ENCODE measurements at places on chromosomes 6 and 20. TPM values are rescaled to one million over a fixed set of nuclear protein-coding genes. Genes with fewer than 3 reads are reported as not detected.

DNA sequence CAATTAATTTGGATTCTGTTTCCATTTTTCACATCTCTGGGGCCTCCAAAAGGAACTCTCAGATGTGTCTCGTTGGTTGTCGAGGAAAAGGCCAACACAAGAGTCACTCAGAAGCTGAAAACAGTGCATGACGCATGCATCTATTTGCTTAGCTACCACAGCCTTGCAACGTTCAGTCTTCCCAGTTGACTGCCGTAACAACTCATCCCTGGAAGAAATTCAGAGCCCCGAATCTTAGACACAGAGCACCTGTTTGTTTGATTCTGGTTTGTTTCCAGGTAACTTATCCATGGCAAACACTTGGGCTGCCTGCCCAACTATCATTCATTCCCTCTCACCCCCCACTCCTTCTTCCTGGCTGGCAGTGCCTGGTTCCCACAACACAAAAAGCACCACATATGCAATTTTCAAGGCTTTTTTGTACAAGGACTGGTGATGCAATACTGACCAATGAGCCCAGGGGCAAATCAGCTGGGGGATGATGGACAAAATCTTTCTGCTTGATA, 60.5 kb downstream of the ZMYND8 start:
- DNase-seq: no peak

The SLC17A4 gene
- total RNA-seq: not detected

DNA sequence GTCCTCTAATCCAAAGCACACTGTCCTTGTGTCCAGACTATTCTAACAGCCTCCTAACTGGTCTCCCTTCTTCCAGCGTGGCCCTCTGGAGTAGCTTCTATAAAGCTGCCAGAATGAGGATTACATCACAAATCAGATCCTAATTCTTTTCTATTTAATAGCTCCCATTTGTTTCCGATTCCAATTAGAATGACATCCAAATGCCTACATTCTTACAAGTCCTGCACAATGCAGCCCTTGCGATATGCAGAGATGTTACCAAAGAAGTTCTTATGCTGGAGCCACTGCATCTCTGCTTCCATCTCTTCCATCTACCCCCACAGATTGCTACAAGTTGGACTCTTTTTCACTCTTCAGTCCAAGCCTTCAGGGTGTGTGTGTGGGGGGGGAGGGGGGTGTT, 40.0 kb downstream of the GMDS start:
- no peak for DNase-seq

DNA sequence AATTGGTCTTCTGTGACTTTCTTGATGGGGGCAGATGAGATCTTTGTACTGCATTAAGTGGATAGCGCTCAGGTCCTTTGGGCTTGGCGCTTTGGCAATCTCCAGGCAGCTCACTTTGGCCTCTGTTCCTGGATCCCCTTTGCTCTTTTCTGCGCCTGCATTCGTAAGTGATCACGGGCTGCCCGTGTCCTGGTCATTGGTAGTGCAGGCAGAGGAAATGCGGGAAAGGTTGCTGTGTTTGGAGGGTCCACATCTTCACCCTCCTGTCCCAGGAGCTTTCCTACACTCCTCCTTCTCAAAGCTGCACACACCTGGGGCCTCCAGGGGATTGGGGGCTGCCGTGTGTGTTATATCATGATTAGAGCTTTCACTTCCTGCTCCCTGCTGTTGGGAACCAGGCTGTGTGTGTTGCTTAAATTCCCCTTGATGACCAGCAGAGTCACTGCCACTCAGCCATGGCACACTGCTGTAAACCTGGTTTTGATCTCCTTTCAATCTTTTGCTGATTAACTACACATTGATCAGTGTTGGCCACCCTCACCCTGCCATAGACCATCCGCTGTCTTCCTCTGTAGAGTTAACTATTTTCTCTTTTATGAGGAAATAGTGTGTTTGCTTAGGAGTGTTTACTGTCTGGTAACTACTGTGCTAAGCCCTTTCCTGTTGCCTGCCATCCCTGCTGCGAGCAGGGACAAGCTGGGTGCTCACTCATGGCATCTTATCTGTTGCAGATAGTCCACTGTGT, 13.0 kb upstream of the SNHG17 start:
- DNase-seq: no peak

GRCh38 chr6:26056583-26057350, 30.5 kb upstream of the HFE start:
- no peak for DNase-seq

The BMP2 gene
- not detected for total RNA-seq

GRCh38 chr6:43771210-43771857, 1.3 kb downstream of the VEGFA start:
- DNase-seq: peak; percentile 27

GRCh38 chr6:44561832-44562665, 174.5 kb downstream of the CDC5L start:
- DNase-seq: no peak

- peak; percentile 72 for DNase-seq
These were observed 46.8 kb downstream of the EIF2S2 start for GRCh38 chr20:34065260-34065659.

The SLC13A3 gene
- not detected for total RNA-seq

DNA sequence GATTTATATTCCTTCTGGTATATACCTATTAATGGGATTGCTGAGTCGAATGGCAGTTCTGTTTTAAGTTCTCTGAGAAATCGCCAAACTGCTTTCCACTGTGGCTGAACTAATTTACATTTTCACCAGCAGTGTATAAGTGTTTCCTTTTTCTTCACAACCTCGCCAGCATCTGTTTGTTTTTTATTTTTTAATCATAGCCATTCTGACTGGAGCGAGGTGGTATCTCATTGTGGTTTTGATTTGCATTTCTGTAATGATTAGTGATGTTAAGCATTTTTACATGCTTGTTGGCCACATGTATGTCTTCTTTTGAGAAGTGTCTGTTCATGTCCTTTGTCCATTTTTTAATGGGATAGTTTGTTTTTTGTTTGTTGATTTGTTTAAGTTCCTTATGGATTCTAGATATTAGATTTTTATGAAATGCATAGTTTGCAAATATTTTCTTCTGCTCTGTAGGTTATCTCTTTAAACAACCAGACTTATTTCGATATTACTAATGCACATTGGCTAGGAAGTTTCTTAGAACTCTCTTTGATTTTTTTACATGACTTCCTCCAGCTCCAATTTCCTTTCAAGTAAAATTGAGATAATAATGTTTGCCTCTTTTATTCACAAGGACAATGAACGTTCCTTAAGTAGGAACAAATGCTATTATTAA, 12.2 kb upstream of the VNN1 start:
- no peak for DNase-seq

DNA sequence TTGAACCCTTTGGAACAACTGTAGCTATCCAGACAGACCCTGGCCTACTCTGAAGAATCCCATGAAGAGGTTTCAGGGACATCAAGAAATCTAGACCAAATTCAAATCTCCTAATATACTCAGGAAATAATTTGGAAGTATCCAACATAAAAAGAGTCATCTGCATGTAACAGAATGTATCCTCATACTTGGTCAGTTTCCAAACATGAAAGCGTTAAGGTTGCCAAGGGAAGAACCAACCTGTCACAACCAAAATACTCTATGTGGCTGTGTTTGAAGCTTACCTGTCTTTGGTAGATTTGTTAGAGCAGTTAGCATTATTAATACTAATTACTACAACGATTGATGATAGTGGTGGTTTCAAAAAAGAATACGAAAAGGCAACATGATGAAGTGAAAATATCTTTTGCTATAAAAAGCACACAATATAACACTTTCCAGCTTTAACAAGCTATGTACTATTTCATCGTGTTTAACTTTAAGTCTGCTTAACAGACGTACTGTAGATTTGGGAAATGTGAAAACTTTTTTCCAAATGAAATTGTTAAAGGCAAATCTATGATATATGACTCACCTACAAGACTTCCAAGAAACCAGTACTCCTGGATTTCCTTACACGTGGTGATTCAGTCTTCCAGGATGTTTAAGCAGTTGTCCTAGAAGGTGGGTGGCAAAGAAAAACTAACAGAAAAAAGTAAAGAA, 46.6 kb upstream of the ENPP1 start:
- DNase-seq: peak; percentile 23

DNA sequence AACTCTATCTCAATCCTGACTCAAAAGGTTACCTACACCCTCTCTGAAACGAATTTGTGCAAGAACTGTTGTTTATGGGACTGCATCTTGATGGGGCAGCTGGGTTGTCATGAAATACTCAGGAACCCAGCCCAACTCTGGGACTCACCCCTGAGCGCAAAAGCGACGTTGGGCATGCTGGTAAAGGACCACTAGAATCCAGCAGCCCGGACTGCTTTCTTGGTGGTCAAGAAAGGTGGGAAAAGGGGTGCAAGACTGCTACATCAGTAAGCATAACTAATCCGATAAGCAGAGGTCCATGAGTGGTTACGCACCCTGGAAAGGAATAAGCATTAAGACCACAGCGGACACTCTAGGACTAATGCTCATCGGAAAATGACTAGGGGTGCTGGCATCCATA, 6.3 kb upstream of the PRR18 start:
- no peak for DNase-seq

- DNase-seq: no peak
These were observed 15.5 kb upstream of the HELZ2 start for GRCh38 chr20:63589261-63590217.

GRCh38 chr20:59820204-59821041, 113.0 kb downstream of the SYCP2 start:
- DNase-seq: no peak

DNA sequence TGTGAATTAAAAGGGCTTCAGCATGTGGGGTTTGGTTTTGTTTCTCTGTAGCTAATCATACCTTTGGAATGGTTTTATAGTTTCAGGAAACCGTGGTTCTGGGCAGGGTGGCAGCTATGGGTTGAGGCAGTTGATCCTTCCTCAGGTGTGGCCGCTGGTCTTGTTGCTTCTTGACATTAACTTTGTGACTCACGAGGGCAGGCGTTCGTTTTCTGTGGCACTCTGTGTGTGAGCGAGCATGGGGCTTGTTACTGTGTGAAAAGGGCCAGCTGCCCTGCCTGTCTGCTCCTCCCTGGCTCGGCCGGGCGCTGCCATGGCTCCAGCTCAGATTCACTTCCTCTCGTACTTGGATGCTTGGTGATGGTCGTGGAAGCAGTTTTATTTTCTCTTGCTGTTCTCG, 16.2 kb downstream of the DNAJC5 start:
- peak; percentile 76 for DNase-seq

DNA sequence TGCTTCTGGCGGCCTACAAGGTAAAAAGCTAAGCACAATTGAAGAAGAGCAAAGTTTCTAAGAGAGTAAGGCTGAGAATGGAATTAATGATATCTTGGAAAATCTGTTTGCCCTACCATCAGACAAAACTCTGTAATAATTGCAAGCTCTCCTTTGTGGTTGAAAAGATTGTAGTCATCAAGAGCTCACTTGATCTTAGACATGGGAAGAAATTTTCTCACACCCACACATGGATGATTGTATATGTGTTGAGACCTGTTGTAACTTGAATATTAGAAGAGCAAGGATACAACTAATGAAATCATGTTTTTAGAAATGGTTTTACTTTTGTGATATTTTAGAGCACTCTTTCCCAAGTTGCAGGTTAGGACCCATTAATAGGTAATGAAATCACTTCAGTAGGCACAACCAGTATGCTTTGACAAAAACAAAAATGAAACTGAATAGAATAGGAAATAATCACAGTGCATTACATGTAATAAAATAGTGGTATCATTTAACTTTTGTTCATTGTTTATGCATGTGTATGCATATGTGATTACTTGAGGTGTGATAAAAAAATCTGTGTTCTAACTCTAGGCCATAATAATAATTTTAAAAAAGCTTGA, 14.0 kb downstream of the DCBLD1 start:
- DNase-seq: no peak

- no peak for DNase-seq
These were observed 748.7 kb downstream of the QKI start for GRCh38 chr6:164163239-164163638.

The E2F3 gene
- 8.1 TPM for total RNA-seq

The PI16 gene
- total RNA-seq: not detected

DNA sequence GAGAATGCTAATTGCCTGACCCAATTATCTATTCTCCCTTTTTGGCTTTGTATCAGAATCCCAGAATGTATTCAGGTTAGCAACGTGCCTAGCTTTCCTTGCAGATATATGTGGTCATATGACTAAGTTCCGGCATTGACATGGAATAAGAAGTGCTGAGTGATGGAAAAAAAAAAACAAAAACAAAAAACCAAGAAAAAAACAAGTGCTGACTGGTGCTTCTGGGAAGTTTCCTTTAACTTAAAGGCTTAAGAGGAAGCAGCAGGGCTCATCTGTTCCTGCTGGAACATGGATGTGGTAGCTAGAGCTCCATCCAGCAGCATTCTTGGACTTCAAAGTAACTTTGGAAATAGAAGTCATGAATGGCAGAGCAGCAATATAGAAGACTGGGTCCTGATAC, 10.4 kb upstream of the RPF2 start:
- DNase-seq: no peak

The LRFN2 gene
- not detected for total RNA-seq

GRCh38 chr6:158803733-158804143, 15.4 kb downstream of the EZR start:
- DNase-seq: peak; percentile 28

The GPR6 gene
- not detected for total RNA-seq

- DNase-seq: no peak
These were observed 77.3 kb downstream of the EDN1 start for GRCh38 chr6:12367412-12367811.

The ZC2HC1B gene
- not detected for total RNA-seq

- DNase-seq: no peak
These were observed 4.9 kb upstream of the ZFP57 start for GRCh38 chr6:29685718-29686326.

GRCh38 chr6:26223228-26223627, 136.0 kb downstream of the HFE start:
- peak; percentile 43 for DNase-seq

The SAMD3 gene
- 0.07 TPM for total RNA-seq

DNA sequence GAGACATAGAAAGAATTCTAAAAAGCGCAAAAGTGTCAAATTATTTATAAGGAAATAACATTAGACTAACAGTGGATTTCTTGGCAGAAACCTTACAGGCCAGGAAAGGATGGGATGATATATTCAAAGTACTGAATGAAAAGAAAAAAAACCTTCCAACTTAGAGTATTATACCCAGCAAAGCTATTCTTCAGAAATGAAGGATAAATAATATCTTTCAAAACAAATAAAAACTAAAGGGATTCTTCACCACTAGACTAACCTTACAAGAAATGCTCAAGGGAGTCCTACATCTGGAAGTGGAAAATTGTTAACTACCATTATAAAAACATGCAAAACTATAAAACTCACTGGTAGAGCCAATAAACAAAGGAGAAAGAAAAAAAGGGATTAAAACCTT, 65.8 kb downstream of the SLC22A2 start:
- no peak for DNase-seq

DNA sequence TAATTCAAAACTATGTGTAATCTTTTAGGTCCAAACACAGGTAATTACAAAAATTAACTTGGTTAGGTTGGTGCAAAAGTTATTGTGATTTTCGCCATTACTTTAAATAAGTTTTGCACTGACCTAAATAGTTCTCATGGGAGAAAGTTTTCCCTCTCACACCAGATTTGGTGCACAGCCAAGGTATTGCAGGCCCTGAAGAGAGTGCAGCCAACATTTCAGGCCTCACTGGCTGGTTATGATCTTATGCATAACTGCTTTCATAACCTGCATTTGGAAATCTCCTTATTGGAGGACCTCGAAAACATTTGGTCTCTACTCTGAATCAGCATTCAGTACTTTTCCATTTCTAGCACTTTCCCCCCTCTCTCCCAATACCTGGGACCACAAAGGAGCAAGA, 993.1 kb upstream of the MANEA start:
- no peak for DNase-seq
